ENCODE measurements at places on chromosomes 7 and 10. TPM values are rescaled to one million over a fixed set of nuclear protein-coding genes. Genes with fewer than 3 reads are reported as not detected.
A peak's percentile ranks its signal among the peaks of the same experiment; 100 is the strongest.

- no peak overlapping the region for H3K27ac ChIP-seq
- H3K36me3 ChIP-seq: no peaks in the 10 kb centered on the region
- no peaks in the 10 kb centered on the region for H3K4me1 ChIP-seq
- H3K27me3 ChIP-seq: no peaks in the 10 kb centered on the region
These were observed 108.9 kb upstream of the PDSS1 start for GRCh38 chr10:26588611-26589010.

DNA sequence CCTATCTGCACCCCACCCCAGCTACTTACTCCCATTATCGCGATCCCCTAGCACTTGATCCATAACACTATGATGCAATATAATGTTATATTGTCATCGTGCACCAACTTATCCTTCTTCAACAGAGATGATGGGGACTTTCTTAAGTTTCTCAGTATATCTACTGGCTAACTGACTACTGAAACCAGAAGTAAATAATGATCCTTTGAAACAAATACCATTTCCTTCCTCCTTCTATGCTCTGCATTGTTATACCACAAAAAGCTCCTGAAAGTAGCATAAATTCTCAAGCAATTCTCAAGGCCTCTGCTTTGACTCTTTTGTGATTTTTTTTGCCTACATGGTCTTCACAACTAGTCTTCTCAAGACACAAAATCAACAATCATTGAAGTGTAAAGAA is 68.9 kb downstream of the HTR7 start:
- no peak overlapping the region for H3K27ac ChIP-seq
- H3K4me3 ChIP-seq: no peak overlapping the region
- H3K4me1 ChIP-seq: no peaks in the 10 kb centered on the region

- no peaks in the 10 kb centered on the region for H3K4me1 ChIP-seq
- no peak overlapping the region for H3K4me3 ChIP-seq
- no peaks in the 10 kb centered on the region for H3K36me3 ChIP-seq
These were observed 259.7 kb downstream of the CALN1 start for GRCh38 chr7:72152161-72153131.

DNA sequence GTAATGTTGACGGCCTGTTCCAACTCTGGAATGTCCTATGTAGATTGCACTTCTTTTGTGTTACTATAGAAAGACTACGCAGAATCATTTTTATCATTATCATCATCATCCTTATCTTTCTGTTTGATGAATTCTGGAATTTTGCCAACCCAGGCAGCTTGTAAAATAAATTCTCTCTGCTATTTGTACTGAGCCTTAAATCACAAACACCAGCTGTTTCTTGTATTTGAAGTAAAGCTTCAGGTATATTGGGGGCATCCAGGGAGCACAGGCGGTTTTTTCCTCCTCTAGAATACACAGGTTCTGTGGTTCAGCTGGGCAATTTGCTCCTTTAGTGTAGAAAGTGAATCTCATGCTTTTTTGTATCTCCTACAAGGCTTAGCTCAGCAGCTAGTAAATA is 14.9 kb upstream of the CPA5 start:
- no peak for DNase-seq
- no peak overlapping the region for H3K4me3 ChIP-seq
- H3K27ac ChIP-seq: no peak overlapping the region
- H3K27me3 ChIP-seq: no peaks in the 10 kb centered on the region
- no peaks in the 10 kb centered on the region for H3K4me1 ChIP-seq

DNA sequence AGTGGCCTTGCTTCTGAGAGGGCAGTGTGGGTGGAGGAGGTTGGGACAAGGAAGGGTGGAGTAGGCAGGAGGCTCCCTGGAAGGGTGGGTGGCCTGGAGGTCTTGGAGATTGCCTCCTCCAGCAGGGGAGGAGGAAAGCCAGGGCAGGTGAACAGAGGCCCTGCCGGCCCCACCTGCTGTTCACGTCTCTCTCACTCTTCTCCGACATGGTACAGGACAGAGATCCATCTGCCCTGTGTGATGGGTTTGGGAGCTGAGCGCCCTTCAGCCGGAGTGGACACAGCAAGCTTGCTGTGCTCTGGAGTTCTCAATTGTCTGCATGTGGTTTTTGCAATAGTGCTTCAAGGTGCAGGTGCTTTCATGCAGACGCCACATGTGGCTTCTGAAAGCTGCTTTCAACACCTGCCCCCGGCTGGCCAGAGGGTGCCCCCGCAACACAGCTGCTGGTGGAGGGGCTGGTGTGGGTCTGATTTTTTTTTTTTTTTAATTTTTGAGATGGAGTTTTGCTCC is 82.8 kb upstream of the GNA12 start:
- no peak for DNase-seq
- H3K4me1 ChIP-seq: no peaks in the 10 kb centered on the region
- no peaks in the 10 kb centered on the region for H3K27me3 ChIP-seq
- no peak overlapping the region for H3K27ac ChIP-seq

GRCh38 chr10:100182281-100182680 is 3.5 kb downstream of the ERLIN1 start:
- H3K27ac ChIP-seq: no peak overlapping the region
- peaks cover 2% of the 10 kb centered on the region for H3K36me3 ChIP-seq
- H3K27me3 ChIP-seq: no peaks in the 10 kb centered on the region
- DNase-seq: no peak
- H3K4me1 ChIP-seq: peaks cover 11% of the 10 kb centered on the region

DNA sequence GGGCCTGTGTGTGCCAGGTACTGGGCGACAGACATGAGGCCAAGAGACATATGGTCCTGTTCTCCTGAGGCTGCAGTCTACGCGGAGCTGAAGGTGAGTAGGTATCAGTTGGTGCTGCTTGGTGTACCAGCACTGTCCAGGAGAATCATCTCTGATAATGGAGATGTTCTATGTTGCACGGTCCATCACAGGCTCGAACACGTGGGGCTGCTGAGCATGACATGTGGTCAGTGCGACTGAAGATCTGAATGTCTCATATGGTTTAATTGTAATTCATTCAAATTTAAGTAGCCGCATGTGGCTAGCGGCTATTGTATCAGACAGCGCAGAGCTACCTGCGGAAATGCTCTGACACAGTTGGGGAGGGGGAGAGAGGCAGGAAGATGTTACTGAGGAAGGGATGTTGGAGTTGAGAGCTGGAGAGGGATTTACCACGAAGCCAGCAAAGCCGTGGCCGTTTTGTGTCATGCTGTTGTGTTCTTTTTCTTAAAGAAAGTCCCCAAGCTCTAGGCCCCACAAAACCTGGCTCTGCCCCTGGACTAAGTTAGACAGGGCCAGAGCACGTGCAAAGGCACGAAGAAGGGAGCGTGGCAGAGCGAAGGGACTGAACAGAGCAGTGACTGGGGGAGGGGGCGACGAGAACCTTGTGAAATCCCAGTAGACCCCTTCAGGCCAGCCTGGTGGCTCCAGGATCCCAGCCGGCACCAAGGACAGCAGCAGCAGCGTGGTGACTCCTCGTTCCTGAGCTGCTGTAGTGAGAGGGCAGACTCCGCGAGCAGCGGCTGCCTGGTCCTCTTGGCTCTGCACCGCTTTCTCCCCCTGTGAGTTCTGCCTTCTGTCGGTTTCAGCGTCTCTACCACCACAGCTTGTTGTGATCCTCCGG is 20.0 kb downstream of the SMKR1 start:
- H3K27me3 ChIP-seq: no peaks in the 10 kb centered on the region
- H3K4me1 ChIP-seq: peaks cover 17% of the 10 kb centered on the region
- no peak overlapping the region for H3K27ac ChIP-seq
- H3K36me3 ChIP-seq: no peaks in the 10 kb centered on the region
- no peak for DNase-seq

DNA sequence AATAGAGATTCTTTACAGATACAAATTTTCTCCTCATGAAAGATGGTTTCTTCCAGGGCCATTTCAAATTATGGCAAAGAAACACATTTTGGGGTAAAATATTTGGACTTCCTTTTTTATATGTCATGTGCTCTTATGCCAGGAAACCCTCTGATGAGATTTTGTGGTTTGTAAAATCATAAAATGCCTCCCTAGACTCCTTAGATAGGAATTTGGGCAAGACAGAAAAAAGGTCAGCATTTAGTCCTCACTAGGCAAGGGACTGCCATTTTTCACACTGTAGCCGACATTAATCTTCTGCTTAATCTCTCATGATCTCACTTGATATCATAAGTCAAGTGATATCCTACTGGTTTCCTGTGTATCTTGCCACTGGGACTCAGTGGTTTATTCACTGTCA is 286.4 kb downstream of the ARHGAP12 start:
- DNase-seq: no peak
- no peaks in the 10 kb centered on the region for H3K27me3 ChIP-seq

GRCh38 chr10:48902096-48902495 is 37.5 kb downstream of the LRRC18 start:
- no peak for DNase-seq
- no peaks in the 10 kb centered on the region for H3K36me3 ChIP-seq
- H3K4me3 ChIP-seq: no peak overlapping the region
- H3K27me3 ChIP-seq: peaks cover 9% of the 10 kb centered on the region
- H3K4me1 ChIP-seq: no peaks in the 10 kb centered on the region
- no peak overlapping the region for H3K27ac ChIP-seq

DNA sequence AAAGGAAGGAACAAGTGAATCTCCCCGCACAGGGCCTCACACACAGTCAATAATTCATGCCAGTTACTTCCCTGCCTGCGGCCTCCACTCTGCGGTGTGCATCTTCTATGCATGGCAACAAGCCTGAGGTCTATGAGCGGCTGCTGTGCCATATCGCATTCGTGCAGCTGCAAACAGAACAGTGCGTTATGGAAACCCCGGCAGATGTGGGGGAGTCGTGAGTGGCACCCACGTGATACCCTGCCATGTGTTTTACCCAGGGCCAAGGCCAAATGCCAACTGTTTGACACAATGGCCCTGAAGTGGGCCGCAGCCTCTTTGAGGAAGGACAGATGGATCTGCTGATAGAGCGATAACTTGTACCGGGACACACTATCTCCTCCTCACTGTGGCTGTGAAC is 13.4 kb downstream of the TNS3 start:
- no peak overlapping the region for H3K4me3 ChIP-seq
- no peaks in the 10 kb centered on the region for H3K4me1 ChIP-seq
- no peak overlapping the region for H3K27ac ChIP-seq
- no peaks in the 10 kb centered on the region for H3K36me3 ChIP-seq
- no peak for DNase-seq

DNA sequence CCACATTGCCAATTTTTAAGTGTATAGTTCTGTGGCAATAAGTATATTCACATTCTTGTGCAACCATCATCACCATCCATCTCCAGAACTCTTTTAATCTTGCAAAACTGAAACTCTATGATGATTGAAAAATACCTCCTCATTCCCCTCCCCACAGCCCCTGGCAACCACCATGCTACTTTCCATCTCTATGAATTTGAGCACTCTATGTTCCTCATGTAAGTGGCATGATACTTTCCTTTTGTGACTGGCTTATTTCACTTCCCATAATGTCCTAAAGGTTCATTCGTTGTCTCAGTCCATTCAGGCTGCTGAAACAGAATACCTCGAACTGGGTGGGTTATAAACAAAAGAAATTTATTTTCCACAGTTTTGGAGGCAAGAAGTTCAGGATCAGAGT is 23.4 kb upstream of the EGR2 start:
- H3K36me3 ChIP-seq: no peaks in the 10 kb centered on the region
- H3K4me3 ChIP-seq: no peak overlapping the region
- H3K27ac ChIP-seq: no peak overlapping the region
- DNase-seq: no peak
- H3K27me3 ChIP-seq: peaks cover 4% of the 10 kb centered on the region
- H3K4me1 ChIP-seq: no peaks in the 10 kb centered on the region

GRCh38 chr7:69186974-69187373 is 411.3 kb upstream of the AUTS2 start:
- H3K27me3 ChIP-seq: no peaks in the 10 kb centered on the region
- no peak for DNase-seq
- H3K4me3 ChIP-seq: no peak overlapping the region
- peaks cover 12% of the 10 kb centered on the region for H3K4me1 ChIP-seq
- H3K27ac ChIP-seq: no peak overlapping the region

- H3K27ac ChIP-seq: no peak overlapping the region
- H3K4me3 ChIP-seq: peak overlapping the region; percentile 55
- peaks cover 10% of the 10 kb centered on the region for H3K27me3 ChIP-seq
- peak; percentile 21 for DNase-seq
- no peaks in the 10 kb centered on the region for H3K36me3 ChIP-seq
These were observed 14.6 kb upstream of the FKBP9 start for GRCh38 chr7:32942415-32943251.

- H3K4me1 ChIP-seq: peaks cover 5% of the 10 kb centered on the region
- H3K36me3 ChIP-seq: no peaks in the 10 kb centered on the region
- H3K27ac ChIP-seq: no peak overlapping the region
- no peak overlapping the region for H3K4me3 ChIP-seq
- no peaks in the 10 kb centered on the region for H3K27me3 ChIP-seq
These were observed 2.5 kb upstream of the MEST start for GRCh38 chr7:130489140-130489983.

- no peak overlapping the region for H3K4me3 ChIP-seq
- no peak overlapping the region for H3K27ac ChIP-seq
- no peaks in the 10 kb centered on the region for H3K4me1 ChIP-seq
- no peaks in the 10 kb centered on the region for H3K27me3 ChIP-seq
- DNase-seq: no peak
- H3K36me3 ChIP-seq: no peaks in the 10 kb centered on the region
These were observed 74.1 kb upstream of the PTPRZ1 start for GRCh38 chr7:121798896-121799295.

DNA sequence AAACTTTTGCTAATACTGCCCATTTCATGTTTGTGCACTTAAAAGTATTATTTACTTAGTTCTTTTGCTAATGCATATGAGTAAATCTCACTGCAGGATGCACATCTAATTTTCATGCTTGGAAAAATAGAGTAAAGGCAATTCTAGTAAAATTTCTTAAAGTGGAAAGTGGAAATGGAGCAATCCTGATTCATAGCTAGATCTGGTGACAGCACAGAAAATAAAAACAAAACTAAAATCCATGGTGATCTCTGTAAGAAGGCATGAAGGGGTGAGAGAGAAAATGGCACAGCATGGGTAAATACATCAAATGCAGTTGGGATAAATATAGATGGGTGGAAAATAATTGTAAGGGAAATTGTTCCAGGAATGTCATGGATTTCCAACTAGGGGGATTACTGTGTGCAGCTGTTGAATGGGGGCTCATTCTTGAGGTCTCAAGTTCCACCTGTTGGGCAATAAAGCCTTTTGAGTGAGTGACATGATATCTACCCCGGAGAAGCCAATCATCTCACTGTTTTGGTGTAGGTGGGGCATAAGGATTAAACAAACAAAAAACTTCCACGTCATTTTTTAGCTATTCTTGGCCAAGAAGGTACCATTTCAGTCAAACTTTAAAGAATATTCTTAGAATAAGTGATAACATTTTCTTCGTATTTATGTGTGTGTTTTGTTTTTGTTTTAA is 1.7 kb upstream of the MCU start:
- H3K27me3 ChIP-seq: peaks cover 3% of the 10 kb centered on the region
- H3K36me3 ChIP-seq: no peaks in the 10 kb centered on the region
- no peak overlapping the region for H3K4me3 ChIP-seq
- H3K27ac ChIP-seq: no peak overlapping the region
- peaks cover 14% of the 10 kb centered on the region for H3K4me1 ChIP-seq

PON1 gene
- 0.73 TPM for total RNA-seq

PITRM1 gene
- total RNA-seq: 81.0 TPM

CACNA2D1 gene
- 0.03 TPM for total RNA-seq

All from T-cell (primary cell).